ENCODE measurements at places on chromosomes 4 and X. TPM values are rescaled to one million over a fixed set of nuclear protein-coding genes. Genes with fewer than 3 reads are reported as not detected.

DNA sequence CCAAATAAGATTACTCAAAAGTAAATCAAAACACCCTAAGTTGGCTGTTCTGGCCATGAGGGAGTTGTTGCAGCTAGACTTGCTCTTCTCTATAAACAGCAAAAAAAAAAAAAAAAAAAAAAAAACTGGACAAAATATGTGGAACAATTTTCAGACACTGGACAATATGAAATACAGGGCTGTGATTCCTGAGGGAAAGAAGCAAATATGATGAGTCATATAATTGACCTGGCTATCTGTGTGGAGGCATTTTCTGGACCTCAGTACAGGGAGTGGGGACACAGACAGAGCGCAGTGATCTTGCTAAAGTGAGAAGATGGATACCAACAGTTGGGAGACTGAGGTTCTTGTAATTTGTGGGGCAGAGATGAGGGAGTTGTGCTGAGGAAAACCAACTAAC lies 192.0 kb upstream of the HAND2 start:
- no peaks in the 10 kb centered on the region for H3K4me1 ChIP-seq
- no peak for DNase-seq
- no peaks in the 10 kb centered on the region for H3K36me3 ChIP-seq
- H3K27me3 ChIP-seq = no peaks in the 10 kb centered on the region

GRCh38 chr4:44017422-44017739 lies 431.2 kb downstream of the KCTD8 start:
- no peaks in the 10 kb centered on the region for H3K27me3 ChIP-seq
- H3K4me3 ChIP-seq = no peak overlapping the region
- no peaks in the 10 kb centered on the region for H3K4me1 ChIP-seq
- no peak overlapping the region for H3K27ac ChIP-seq
- H3K36me3 ChIP-seq = no peaks in the 10 kb centered on the region

- H3K27me3 ChIP-seq = no peaks in the 10 kb centered on the region
- no peak for DNase-seq
- H3K27ac ChIP-seq = no peak overlapping the region
Measured at GRCh38 chr4:182604161-182604622, 313.0 kb downstream of the DCTD start.

DNA sequence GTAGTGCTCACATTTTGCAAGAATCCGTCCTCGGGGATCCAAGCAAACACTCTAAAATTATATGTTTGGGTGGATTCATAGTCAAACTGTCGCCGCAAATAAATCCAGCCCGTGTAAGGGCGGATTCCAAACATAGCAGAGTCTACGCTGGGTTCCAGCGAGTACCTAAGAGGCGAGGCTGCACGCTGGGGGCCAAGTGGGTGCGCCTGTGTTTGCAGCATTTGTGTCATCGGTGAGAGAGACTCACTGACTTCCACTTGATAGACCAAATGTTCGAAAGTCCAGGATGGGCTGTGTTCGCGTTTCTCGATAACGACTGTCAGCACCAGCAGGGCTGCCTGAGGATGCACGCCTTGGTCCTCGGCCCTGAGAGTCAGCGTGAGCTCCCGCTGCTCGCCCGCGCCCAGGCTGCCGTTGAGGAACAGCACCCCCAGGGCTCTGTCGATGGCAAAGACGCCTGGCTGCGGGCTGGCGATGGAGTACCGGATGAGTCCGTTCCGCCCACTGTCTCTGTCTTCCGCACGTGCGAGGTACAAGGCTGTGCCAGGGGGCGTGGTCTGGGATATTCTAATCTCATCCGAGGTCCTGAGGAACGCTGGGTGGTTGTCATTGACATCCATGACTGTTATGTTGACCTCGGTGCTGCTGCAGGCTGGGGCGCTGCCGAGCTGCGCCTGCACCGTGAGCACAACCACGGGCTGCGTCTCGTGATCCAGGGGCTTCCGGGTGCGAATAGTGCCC lies 158.7 kb downstream of the DCHS2 start:
- H3K4me1 ChIP-seq = no peaks in the 10 kb centered on the region
- DNase-seq = peak; percentile 74
- no peaks in the 10 kb centered on the region for H3K36me3 ChIP-seq
- peak overlapping the region; percentile 26 for H3K4me3 ChIP-seq
- H3K27me3 ChIP-seq = peaks cover 4% of the 10 kb centered on the region

GRCh38 chrX:110373310-110373709 lies 14.7 kb downstream of the RTL9 start:
- peaks cover 2% of the 10 kb centered on the region for H3K27me3 ChIP-seq
- no peaks in the 10 kb centered on the region for H3K4me1 ChIP-seq
- DNase-seq = no peak

DNA sequence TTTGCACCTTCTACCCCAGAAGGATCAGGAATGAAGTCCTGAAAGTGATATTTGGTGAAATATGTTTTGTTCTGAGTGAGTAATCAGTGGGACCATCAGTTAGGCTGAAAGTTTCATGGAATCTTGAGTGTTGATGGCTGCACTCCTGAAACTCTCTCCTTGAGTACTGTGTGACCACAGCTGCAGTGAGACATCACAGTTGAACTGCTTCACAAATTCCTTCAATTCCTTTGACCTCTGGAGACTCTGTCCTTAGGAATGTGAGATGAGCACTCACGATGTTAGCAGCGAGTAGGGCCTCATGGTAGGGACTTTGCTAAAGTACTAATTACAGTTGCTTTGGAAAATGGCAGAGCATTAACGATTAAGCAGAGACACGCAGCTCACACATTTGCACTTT lies 142.9 kb upstream of the SLC4A4 start:
- no peak overlapping the region for H3K27ac ChIP-seq
- peak; percentile 14 for DNase-seq
- no peak overlapping the region for H3K4me3 ChIP-seq
- H3K4me1 ChIP-seq = no peaks in the 10 kb centered on the region
- no peaks in the 10 kb centered on the region for H3K36me3 ChIP-seq

GRCh38 chr4:24570574-24571236 lies 13.6 kb downstream of the DHX15 start:
- no peaks in the 10 kb centered on the region for H3K27me3 ChIP-seq
- H3K36me3 ChIP-seq = peaks cover 7% of the 10 kb centered on the region
- peaks cover 5% of the 10 kb centered on the region for H3K4me1 ChIP-seq
- H3K27ac ChIP-seq = no peak overlapping the region
- no peak overlapping the region for H3K4me3 ChIP-seq

DNA sequence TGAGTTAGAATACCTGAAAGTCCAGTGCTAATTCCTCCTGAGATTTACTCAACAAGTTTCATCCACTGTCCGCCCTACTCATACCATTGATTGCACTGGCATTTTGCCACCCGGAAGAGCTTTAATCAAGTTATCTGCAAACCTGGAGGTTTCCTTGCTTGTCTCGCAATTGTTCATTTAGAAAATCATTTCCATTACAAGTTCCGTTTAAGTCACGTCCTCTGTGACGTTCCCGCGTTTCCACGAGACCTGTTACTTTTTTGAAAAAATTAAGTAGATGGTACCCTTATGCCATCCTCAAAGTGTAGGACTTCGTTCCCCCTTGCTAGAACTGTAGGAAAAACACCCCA lies 761 bp upstream of the FRYL start:
- H3K4me3 ChIP-seq = peak overlapping the region; percentile 73
- no peak for DNase-seq
- H3K27ac ChIP-seq = no peak overlapping the region
- H3K4me1 ChIP-seq = no peaks in the 10 kb centered on the region
- H3K36me3 ChIP-seq = no peaks in the 10 kb centered on the region

Gene RAB40AL
- total RNA-seq = 1.1 TPM

DNA sequence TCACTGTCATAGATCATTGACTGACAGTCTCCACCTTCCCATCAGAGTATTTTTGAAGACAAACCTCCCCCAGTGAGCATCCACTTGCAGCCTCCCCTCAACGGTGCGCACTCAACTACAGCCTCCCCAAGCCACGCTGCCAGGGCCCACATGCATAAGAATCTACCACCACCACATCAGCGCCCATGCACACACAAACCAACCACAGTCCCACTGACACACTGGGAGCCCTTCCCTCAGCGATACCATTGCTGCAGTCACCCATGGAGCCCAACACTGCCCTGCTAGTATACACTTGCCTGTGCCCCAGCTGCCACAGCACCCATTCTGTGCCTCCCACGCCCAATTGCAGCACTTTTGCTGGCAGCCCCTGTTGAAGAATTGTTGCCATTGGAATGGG lies 132.9 kb downstream of the CHM start:
- no peaks in the 10 kb centered on the region for H3K27me3 ChIP-seq
- no peak for DNase-seq
- no peaks in the 10 kb centered on the region for H3K4me1 ChIP-seq
- no peaks in the 10 kb centered on the region for H3K36me3 ChIP-seq

- H3K4me1 ChIP-seq = no peaks in the 10 kb centered on the region
- H3K27ac ChIP-seq = no peak within 1 kb of the TSS
- no peaks in the 10 kb centered on the region for H3K36me3 ChIP-seq
Measured at GRCh38 chr4:153759407-153760316, at the start of gene RNF175. Gene RNF175 (minus strand): TSS chr4:153760024. CDS start chr4:153759862, 162 bp downstream.

Data from kidney (tissue), 22 donors.